Lung (tissue), 17 donors: ENCODE measurements at places on chromosomes 11 and 22. TPM values are rescaled to one million over a fixed set of nuclear protein-coding genes. Genes with fewer than 3 reads are reported as not detected.
A peak's percentile ranks its signal among the peaks of the same experiment; 100 is the strongest.

DNA sequence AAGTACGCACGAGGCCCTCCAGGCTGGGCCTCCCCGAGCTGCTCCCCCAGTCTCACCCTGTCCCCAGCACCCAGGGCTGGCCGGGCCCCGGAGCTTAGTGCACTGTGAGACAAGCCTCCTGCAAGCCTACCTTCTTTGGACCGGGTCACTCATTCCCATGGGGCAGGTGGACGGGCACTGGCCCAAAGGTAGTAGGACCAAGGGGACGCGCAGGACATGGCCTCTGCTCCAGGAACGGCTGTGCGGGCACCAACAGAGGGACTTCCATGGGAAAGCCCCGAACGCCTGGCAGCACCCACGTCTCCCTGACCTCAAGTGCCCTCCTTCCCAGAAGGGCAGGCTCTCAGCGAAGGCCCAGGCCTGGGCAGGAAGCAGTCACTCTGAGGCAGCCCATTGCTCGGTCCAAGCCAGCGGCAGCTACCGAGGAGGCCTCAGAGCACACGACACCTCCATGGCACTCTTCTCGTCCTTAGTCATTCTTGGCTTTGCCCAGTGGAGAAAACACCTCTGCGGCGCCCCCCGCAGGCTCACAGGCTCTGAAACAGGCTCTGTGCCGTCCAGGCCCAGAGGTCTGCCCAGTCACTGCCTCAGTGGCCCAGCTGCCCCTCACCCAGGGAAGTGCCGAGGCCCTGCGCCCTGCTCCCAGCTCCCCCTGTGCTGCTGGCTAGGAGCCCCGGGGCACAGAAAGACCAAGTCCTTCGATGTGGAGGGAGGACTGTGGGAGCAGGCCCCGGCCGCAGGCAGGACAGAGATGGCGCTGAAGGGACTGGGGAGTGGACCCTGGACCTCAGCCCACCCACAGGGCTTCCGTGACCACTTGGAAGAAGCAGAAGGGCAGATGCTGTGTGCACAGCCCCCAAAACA, 3.8 kb downstream of the MOB2 start:
- no peak for DNase-seq

DNA sequence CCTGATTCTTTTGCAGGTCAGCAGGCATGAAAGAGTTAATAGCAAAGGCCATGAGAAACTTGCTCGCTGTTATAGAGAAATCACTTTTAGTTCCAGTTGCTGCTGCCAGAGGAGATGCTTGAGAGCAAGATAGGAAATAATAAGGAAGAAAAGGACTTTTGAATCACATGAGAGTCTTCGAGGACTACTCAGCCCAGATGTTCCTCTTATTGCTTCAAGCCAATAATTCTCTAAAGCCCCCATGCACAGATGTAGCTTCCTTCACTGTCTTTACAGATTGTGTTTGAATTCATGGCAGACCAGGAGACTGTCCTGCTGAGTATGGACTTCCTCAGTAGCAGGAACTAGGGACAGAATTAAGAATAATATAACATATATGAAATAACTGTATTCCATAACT, 50.1 kb upstream of the OLFML1 start:
- DNase-seq = no peak

- DNase-seq = no peak
Measured at GRCh38 chr11:78230161-78230877, 41.6 kb downstream of the USP35 start.

- DNase-seq = peak; percentile 50
Measured at GRCh38 chr11:4560467-4560866, 15.5 kb downstream of the OR52M1 start.

DNA sequence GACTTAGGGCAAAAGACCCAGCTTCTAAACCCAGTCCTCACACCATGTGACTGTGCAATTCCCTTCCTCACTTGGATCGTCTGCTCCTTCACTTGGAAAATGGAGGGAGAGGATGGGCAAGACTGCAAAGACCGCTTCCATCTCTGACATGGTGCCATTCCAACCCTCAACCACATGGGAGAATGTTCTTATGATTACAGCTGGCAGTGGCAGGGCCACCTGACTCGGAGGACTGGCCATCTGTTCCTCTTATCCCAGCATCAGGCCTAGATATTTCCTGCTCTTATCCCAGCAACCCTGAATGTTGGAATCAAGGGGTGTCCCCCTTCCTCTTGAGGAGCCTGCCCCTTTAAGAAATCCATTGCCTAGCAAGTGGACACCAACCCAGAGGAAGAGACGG, 15.4 kb downstream of the DSCAML1 start:
- DNase-seq = no peak

- DNase-seq = peak; percentile 7
Measured at GRCh38 chr11:4455419-4455818, 6.3 kb downstream of the OR52K2 start.

DNA sequence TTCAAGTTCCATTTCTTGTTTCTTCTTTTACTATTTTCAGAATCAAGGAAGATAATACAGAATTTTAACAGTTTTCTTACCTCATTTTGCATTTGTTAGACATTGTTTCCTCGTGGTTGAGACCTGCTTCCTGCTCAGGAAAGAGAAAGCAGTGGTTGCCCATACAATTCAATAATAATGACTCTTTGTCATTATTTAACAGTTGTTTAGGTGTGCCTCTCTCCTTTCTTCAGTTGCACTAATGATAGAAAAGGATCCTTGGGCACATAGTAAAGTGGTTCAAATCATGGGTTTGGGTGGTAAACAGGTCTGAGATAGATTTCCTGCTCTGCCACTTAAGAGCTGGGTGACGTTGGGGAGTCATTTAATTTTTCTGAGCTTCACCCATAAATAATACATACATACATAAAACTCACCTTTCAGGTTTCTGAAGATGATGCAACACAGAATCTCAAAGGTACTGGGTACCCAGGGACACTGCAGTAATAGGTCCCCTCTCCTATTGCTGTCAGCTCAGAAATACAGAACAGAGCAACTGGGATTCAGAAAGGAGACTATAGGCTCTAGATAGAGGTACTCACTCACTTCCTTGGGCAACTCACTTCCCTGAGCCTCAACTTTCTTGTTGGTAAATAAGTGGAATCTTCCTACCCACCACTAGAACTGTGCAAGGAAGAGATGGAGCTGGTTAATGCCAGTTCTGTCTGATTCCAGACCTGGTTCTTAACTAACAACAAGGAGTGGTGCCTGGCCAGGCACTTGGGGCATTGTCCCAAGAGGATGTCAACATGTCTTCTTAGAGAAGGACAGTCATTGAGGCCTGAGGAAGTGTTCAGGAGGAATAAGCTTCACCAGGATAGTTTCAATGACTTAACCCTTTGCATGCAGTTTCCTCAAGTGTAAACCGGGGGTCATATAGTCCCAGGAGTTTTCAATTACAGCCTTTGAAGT, 34.9 kb downstream of the CD44 start:
- no peak for DNase-seq

- peak; percentile 48 for DNase-seq
Measured at GRCh38 chr22:27399161-27399560, 402.4 kb downstream of the MN1 start.

DNA sequence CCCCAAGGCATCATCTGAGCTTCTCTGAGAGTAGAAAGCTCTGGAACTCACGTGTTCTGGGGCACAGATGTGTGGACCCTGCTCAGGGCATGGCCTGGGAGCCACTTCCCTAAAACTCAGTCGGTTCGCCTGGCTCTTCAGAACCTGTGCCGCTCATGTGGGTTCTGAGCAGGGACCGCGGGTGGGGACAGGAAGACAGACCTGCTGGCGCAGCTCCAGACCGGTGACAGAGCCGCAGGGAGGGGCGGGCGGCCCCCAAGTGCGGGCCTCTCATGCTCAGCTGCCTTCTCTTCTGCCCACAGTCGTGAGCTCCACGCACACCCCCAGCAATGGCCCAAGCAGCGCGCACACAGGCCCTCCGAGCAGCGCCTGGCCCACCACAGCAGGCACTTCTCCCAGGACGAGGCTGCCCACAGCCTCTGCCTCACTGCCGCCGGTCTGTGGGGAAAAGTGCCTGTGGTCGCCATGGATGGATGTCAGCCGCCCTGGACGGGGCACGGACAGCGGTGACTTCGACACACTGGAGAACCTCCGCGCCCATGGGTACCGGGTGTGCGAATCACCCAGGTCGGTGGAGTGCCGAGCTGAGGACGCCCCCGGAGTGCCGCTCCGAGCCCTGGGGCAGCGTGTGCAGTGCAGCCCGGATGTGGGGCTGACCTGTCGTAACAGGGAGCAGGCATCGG, 24.2 kb downstream of the MUC5AC start:
- DNase-seq = no peak

GRCh38 chr11:22467741-22468140, 129.6 kb downstream of the SLC17A6 start:
- no peak for DNase-seq

DNA sequence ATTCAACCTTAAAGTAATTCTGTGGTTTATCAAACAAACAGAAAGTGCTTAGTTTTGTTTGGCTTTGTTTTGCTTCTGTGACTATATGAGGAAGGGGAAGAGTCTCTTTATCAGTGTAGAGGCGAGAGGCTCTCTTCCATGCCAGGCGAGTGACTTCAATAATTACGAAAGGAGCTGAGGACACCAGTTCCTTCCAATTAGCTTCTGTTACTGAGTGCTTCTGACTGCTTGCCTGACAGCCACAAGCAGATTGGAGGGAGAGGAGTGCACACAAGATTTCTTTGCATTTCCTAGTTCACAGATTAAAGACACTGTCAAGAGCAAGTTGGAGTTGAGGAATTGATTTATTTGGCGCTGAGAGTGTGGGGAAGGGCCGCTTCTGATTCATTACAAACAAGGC, 1484.5 kb upstream of the TENM4 start:
- peak; percentile 75 for DNase-seq

KDM4E gene
- not detected for total RNA-seq

DNA sequence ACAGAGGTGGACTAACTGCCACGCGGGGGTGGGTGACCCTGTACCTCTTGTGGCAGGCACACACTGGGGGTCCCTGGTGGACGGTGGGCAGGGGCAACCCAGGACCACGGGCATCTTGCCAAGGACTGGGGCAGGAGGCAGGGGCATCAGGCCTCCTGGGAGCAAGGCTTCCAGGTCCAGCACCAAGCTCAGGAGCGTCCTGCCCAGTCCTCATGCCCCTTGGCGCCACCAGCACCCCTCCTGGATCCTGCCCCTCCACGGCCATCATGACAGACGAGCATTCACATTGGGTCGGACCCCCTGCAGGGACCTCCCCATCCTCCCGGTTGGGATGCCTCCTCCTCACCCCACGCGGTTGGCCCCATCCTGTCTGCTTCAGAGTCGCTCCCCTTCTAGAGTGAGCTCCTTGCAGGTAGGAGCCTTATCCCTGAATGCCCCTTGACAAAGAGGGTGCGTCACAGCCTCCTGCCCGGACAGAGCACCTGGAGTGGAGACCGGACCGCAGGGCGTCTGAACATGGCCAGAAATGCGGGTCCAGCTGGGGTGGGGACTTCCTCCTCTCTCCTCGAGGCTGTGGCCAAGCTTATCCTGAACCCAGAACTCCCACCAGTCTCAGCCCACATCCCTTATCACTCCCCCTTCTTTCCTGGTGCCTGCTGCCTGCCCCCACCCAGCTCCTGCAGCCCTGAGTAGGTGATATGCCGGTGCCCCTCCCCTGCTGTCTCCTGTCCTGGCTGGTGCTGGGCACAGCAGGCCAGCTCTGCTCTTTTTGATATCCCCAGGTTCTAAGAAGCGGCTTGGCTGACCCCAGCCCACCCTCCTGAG, 40.3 kb downstream of the IGF2 start:
- DNase-seq = no peak

DNA sequence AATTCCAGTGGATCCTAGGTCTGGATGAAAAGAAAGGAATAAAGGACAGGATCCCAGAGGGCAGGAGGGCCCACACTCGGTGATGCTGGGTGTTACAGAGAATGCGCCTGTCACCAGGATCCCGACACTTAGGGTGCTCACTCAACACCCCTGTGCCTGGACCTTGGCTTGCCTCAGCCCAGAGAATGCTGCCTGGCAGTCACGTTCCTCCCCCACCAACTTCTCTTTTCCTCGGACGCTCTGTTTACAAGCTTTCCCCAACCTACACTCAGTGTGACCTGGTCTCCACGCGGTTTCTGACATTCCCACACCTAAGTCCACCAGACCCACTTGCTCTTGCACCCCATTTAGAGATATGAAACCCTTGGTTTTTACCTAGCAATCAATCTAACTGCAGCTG, 38.0 kb upstream of the ETS1 start:
- no peak for DNase-seq

DNA sequence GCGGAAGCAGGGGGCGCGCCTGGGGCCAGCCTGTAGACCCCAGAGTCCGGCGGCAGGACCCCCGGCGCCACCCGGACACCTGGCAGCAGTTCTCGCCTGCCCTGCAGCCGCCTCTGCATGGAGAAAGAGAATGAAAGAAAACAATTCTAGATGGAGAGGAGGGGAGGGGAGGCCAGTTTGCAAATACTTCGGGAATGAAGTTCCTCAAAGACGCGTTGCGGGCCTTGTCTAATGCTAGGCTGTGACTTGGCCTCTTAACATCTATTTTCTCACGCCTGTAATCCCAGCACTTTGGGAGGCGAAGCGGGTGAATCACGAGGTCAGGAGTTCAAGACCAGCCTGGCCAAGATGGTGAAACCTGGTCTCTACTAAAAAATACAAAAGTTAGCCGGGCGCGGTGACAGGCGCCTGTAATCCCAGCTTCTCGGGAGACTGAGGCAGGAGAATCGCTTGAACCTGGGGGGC, 2.1 kb upstream of the BARX2 start:
- DNase-seq = peak; percentile 9

DNA sequence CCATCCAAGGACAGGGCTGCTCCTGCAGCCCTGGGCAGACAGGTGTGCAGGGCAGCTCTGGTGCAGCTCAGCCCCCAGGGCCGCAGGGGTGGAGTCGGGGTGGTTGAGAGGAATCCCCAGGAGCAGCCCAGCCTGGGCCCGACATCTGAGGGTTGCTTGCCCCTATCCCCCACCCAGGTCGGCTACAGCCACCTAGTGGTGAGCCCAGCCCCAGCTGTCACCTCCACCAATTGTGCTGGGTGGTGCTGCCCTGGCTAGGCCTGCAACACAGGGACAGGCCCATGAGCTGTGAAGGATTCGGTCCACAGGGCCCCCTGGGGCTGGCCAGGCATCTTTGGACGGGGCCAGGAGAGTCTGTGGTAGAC, 29.6 kb downstream of the RTN4R start:
- DNase-seq = peak; percentile 39

DNA sequence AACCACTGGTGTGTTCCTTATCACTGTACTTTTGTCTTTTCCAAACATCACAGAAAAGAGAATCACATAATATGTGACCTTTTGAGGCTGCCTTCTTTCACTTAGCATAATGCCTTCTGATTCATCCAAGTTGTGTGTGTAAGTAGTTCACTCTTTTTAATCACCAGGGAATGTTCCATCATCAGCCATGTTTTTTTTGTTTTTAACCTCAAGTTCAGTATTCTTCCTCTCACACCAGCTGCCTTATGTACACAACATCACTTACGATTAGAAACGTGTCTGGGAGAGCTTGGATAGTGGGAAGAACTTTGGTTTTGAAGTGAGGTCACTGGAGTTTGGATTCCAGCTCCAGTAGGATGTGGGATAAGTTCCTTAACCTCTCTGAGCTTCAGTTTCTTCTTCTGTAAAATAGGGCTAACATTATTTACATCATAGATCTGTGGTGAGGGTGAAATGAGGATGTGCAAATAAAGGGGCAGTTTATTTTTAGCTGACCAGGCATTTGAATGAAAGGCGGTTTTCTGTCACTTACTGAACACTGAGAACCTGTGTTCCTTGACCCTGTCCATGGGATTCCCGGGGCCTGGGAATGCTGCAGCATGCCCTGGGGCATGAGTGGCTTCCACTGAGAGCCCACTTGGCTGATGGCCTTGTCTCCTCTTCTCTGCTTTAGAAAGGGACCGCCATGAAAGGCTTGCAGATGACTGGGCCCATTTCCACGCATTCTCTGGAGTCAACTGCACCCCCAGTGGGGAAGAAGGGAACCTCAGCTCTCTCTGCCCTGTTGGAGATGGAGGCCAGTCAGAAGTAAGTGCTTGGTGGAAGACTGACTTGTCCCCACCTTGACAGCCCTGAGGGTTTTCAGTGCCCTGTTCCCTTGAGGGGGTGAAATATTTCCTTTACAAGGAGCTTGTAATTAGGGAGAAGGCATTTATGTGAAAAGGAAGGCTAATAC, 92.6 kb downstream of the DEPDC5 start:
- no peak for DNase-seq
